ENCODE measurements at places on chromosomes 6 and 20. TPM values are rescaled to one million over a fixed set of nuclear protein-coding genes. Genes with fewer than 3 reads are reported as not detected.
A peak's percentile ranks its signal among the peaks of the same experiment; 100 is the strongest.

DNA sequence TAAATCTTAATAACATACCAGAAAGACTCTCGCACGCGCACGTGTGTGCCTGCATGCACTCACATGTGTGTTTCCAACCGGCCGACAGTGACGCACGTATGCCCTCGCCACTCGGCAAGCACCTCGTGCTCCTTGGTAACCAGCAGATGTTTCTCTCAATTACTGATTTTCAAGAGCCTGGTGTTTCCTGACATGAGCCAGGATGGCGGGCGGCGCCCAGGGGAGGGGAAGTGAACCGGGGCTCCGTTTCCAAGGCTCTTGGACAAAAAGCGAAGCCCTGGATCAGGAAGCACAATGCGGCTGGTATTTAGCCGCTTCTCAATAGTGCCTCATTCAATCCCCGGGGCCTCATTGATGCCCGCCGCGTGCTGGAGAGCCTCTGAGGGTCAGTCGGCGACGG lies 37.7 kb downstream of the PMEPA1 start:
- no peaks in the 10 kb centered on the region for H3K27me3 ChIP-seq
- H3K36me3 ChIP-seq: no peaks in the 10 kb centered on the region
- H3K4me1 ChIP-seq: no peaks in the 10 kb centered on the region
- H3K27ac ChIP-seq: no peak overlapping the region
- no peak overlapping the region for H3K4me3 ChIP-seq
- DNase-seq: no peak

- no peaks in the 10 kb centered on the region for H3K36me3 ChIP-seq
- no peak overlapping the region for H3K4me3 ChIP-seq
Measured at GRCh38 chr6:150891888-150892485, 26.5 kb downstream of the MTHFD1L start.

DNA sequence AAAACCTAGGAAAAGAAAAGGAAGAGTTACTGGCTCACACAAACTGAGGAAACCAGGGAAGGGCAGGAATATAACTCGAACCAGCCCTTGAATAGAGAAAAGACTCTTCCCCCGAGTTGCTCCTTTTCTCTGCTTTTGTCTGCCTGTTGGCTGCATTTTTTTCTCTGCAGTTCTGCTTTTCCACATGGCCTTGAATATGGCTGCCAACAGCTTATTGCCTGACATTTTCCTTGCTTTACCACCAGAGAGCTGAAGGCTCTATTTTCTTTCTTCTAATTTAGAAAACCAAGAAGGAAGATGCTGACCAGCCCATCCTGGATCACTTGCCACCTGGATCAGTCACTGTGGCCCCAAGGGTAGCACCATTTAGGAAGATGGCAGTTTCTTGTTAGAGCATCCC lies 164.8 kb upstream of the MAN1A1 start:
- H3K36me3 ChIP-seq: no peaks in the 10 kb centered on the region
- H3K27me3 ChIP-seq: no peaks in the 10 kb centered on the region
- H3K4me1 ChIP-seq: no peaks in the 10 kb centered on the region
- H3K27ac ChIP-seq: no peak overlapping the region
- no peak for DNase-seq
- no peak overlapping the region for H3K4me3 ChIP-seq

DNA sequence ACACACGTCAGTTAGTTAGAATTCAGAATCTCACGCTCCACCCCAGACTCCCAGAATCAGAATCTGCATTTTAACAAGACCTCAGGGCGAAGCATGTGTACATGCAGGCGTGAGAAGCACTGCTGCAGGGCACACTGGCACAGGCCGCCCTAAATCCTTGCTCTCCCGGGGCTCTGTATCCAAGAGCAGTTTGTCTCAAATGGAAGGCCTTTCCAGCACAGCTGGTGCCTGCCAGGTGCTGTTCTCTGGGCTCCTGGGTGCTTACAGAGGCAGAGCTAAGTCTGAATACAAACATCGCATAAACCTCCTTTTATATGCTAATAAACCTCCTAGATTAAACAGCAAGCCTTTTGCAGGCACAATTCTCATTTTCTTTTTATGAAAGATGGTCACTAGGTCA lies 119.1 kb upstream of the CD93 start:
- no peaks in the 10 kb centered on the region for H3K4me1 ChIP-seq
- DNase-seq: no peak
- H3K27ac ChIP-seq: no peak overlapping the region
- H3K36me3 ChIP-seq: no peaks in the 10 kb centered on the region
- H3K27me3 ChIP-seq: no peaks in the 10 kb centered on the region

DNA sequence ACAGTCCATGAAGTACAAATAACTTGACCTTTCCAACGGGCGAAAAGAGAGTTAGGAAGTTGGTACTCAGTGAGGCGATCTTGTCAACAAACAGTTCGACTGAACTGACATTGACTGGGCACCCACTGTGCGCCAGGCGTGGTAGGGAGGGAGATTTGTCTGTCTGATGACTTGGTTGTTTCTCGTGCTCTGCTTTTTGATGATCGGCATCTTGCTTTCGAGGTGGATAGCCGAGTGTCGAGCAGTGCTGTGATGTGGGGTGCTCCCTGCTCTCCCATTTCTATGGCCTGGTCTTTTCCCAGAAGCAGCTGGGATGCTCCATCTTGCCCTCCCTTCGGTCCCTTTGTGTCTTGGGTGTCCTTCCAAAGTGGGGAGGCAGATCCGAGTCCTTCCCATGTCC lies 30.4 kb downstream of the RPP40 start:
- DNase-seq: no peak
- no peak overlapping the region for H3K27ac ChIP-seq
- no peak overlapping the region for H3K4me3 ChIP-seq
- no peaks in the 10 kb centered on the region for H3K36me3 ChIP-seq
- H3K4me1 ChIP-seq: no peaks in the 10 kb centered on the region

DNA sequence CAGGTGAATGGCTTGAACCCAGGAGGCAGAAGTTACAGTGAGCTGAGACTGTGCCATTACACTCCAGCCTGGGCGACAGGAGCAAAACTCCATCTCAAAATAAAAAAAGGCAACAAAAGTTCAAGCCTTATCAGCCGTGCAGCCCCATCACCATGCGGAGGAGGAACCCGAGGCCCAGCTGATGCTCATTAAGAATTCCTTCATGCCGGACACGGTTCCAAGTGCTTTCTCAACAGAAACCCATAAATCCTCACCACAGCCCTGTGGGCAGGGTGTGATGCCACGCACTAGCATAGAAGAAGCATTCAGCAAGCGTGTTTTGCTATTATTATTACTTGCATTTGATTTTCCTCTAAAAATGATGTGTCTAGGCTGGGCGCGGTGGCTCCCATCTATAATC lies 56.3 kb downstream of the PREX1 start:
- no peak for DNase-seq
- no peaks in the 10 kb centered on the region for H3K36me3 ChIP-seq
- no peaks in the 10 kb centered on the region for H3K27me3 ChIP-seq
- H3K4me1 ChIP-seq: peaks cover 97% of the 10 kb centered on the region
- peak overlapping the region; percentile 83 for H3K27ac ChIP-seq

DNA sequence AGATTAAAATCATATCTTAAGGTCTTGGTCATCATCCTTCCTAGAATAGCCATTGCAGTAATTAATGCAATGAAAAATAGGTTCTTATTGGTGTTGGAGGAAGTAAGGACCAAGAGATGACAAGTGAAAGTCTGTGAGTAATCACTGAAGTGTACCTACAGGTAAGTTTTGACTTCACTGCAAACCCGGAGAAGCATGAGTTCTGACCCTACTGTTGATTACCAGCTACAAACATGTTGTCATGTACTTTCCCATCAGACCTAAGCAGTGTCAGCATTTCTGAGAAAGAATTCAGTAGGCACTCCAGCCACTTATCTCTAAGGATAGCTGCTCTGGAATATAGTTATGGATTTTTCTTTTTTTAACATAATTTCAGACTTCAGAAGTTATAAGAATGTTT lies 280.9 kb downstream of the ZFAND3 start:
- no peaks in the 10 kb centered on the region for H3K36me3 ChIP-seq
- DNase-seq: no peak
- H3K27me3 ChIP-seq: no peaks in the 10 kb centered on the region

- H3K36me3 ChIP-seq: no peaks in the 10 kb centered on the region
- no peak overlapping the region for H3K4me3 ChIP-seq
- no peak overlapping the region for H3K27ac ChIP-seq
- no peak for DNase-seq
- H3K4me1 ChIP-seq: no peaks in the 10 kb centered on the region
- no peaks in the 10 kb centered on the region for H3K27me3 ChIP-seq
Measured at GRCh38 chr6:1890071-1890470, 280.4 kb downstream of the FOXC1 start.

- H3K27me3 ChIP-seq: no peaks in the 10 kb centered on the region
- no peak overlapping the region for H3K27ac ChIP-seq
- no peak for DNase-seq
Measured at GRCh38 chr6:129015721-129016120, 132.8 kb downstream of the LAMA2 start.

DNA sequence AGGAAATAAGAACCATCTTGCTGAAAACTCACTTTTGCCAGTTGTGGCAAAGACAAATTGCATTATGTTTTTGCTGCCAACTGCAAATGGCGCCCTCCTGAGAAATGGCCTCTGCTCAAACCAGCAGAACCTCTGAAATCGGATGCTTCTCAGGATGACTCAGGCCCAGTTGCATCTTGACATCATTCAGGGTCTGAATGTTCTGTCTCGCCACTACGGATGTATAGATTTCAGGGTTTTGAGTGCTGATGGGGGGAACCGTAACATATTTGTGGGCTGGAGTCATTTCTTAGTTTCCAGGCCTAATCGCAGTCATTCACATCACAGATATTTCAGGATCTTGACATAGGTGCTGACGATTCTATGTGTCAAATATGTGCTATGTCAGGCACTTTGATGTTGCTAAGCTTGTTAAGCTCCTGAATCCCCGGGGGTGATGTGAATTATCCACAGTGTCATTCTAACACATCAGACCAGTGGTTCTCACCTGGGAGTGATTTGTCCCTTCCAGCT lies 207.1 kb downstream of the NFATC2 start:
- no peak overlapping the region for H3K27ac ChIP-seq
- no peak for DNase-seq
- peaks cover 10% of the 10 kb centered on the region for H3K4me1 ChIP-seq
- no peaks in the 10 kb centered on the region for H3K27me3 ChIP-seq
- H3K36me3 ChIP-seq: no peaks in the 10 kb centered on the region
- H3K4me3 ChIP-seq: no peak overlapping the region

GRCh38 chr20:11912659-11913415 lies 4.9 kb upstream of the BTBD3 start:
- no peak overlapping the region for H3K4me3 ChIP-seq
- H3K4me1 ChIP-seq: no peaks in the 10 kb centered on the region
- no peaks in the 10 kb centered on the region for H3K27me3 ChIP-seq
- H3K27ac ChIP-seq: no peak overlapping the region
- no peaks in the 10 kb centered on the region for H3K36me3 ChIP-seq
- DNase-seq: no peak

DNA sequence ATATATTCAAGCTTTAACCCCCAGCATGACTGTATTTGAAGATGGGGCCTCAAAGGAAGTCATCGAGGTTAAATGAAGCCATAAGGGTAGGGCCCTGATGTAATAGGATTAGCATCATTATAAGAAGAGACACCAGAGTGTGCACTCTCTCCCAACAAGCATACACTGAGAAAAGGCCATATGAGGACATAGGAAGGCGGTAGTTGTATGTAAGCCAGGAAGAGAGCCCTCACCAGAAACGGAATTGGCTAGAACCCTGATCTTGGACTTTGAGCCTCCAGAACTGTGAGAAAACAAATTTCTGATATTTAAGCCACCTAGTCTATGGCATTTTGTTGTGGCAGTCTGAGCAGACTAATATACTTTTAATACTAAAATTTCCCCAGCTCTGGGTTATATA lies 150.1 kb upstream of the STXBP5 start:
- H3K36me3 ChIP-seq: no peaks in the 10 kb centered on the region
- no peaks in the 10 kb centered on the region for H3K27me3 ChIP-seq
- no peak overlapping the region for H3K27ac ChIP-seq
- no peaks in the 10 kb centered on the region for H3K4me1 ChIP-seq
- no peak for DNase-seq

GRCh38 chr6:38935051-38935450 lies 113.5 kb upstream of the GLP1R start:
- no peak for DNase-seq
- H3K4me1 ChIP-seq: no peaks in the 10 kb centered on the region
- no peak overlapping the region for H3K4me3 ChIP-seq
- no peaks in the 10 kb centered on the region for H3K27me3 ChIP-seq
- H3K36me3 ChIP-seq: no peaks in the 10 kb centered on the region

GRCh38 chr6:13559251-13559650 lies 15.2 kb upstream of the SIRT5 start:
- H3K4me3 ChIP-seq: no peak overlapping the region
- H3K4me1 ChIP-seq: no peaks in the 10 kb centered on the region
- no peaks in the 10 kb centered on the region for H3K27me3 ChIP-seq
- DNase-seq: no peak

GRCh38 chr6:113461153-113461932 lies 395.8 kb upstream of the MARCKS start:
- no peaks in the 10 kb centered on the region for H3K4me1 ChIP-seq
- no peaks in the 10 kb centered on the region for H3K36me3 ChIP-seq
- no peak for DNase-seq
- no peaks in the 10 kb centered on the region for H3K27me3 ChIP-seq
- H3K4me3 ChIP-seq: no peak overlapping the region

DNA sequence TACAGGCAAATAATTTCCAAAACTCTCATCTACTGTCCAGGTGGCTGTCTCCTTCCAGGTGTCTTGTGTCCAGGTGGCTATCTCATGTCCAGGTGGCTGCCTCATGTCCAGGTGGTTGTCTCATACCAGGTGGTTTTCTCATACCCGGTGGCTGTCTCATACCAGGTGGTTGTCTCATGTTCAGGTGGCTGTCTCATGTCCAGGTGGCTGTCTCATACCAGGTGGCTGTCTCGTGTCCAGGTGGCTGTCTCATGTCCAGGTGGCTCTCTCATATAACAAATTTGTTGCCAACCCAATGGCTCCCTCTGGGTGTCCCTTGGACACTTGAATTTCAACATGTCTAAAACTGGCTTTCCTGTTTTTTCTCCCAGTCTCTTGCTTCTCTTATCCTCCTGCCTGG lies 14.3 kb upstream of the SLC22A3 start:
- H3K27me3 ChIP-seq: no peaks in the 10 kb centered on the region
- H3K4me1 ChIP-seq: no peaks in the 10 kb centered on the region
- DNase-seq: no peak
- no peak overlapping the region for H3K4me3 ChIP-seq
- H3K36me3 ChIP-seq: no peaks in the 10 kb centered on the region

DNA sequence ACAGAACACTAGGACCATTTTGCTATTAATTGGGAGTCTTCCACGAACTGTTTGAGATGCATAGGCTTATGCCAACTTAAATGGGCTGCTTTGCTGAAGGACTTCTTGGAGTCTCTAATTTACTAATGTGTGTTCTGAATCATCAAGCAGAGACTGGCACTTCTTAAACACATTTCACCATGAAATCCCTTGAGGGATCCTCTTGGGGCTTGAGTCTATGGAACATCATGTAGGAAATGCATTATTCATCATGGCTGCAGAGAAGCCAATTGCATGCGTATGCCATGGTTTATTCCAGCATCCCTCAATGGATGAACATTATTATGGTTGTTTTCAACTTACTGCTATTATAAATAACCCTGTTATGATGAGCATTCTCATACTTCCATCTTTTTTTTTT lies 73.4 kb downstream of the FGD2 start:
- DNase-seq: no peak
- H3K27me3 ChIP-seq: no peaks in the 10 kb centered on the region
- no peaks in the 10 kb centered on the region for H3K36me3 ChIP-seq
- no peak overlapping the region for H3K27ac ChIP-seq
- H3K4me1 ChIP-seq: no peaks in the 10 kb centered on the region

ULBP1 gene
- not detected for polyA plus RNA-seq

USP49 gene
- polyA plus RNA-seq: 0.18 TPM

GPR6 gene
- not detected for polyA plus RNA-seq

DLK2 gene
- polyA plus RNA-seq: 1.4 TPM

KCNQ5 gene
- not detected for polyA plus RNA-seq

CDS2 gene
- polyA plus RNA-seq: 57.0 TPM

BNIP5 gene
- polyA plus RNA-seq: not detected

PACSIN1 gene
- polyA plus RNA-seq: 0.92 TPM

VIP gene
- not detected for polyA plus RNA-seq

Data from CD4-positive, alpha-beta memory T cell (primary cell).